ENCODE measurements at places on chromosomes 12 and 14.

GRCh38 chr14:100532154-100532861, 54.9 kb downstream of the BEGAIN start:
- peak; percentile 6 for DNase-seq

- no peak for DNase-seq
Observed at GRCh38 chr12:6074979-6075585, 49.4 kb downstream of the VWF start.

DNA sequence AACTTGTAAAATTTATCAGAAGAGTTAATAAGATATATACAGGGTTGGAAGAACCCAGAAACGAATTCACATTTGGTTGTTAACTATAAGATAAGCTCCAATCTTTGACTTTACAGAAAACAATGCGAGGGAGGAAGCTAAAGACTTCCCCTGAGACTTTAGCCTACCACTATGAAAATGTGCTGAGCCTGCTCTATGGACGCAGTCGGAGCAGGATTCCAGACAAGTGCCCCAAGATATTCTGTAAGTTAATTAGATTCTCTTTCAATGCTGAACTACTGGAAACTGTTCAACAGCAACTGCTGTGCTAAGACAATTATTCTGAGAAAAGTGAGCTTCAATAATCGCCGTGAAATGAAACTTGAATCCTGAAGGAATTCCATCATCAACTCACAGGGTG, 8.3 kb upstream of the LRRC10 start:
- DNase-seq: no peak

DNA sequence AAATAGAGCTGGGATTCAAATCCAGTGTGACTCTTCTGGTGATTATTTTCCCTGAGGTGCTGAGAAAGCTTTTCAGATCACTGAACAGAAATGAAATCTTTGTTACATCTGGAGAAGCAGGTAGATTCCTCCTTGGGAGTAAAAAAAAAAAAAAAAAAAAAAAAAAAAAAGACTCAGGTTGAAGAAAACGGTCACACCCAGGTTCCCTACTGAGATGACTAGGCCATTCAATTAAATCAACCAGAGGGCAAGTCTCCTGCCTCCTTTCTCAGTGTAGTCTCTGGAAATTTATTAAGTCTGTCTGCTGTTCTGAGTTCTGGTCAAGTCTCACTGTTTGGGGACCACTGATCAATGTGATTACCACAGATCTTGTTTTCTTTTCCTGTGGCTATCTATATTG, 24.0 kb downstream of the ARG2 start:
- no peak for DNase-seq

- peak; percentile 83 for DNase-seq
Observed at GRCh38 chr14:70027785-70028428, 148.7 kb downstream of the SMOC1 start.

DNA sequence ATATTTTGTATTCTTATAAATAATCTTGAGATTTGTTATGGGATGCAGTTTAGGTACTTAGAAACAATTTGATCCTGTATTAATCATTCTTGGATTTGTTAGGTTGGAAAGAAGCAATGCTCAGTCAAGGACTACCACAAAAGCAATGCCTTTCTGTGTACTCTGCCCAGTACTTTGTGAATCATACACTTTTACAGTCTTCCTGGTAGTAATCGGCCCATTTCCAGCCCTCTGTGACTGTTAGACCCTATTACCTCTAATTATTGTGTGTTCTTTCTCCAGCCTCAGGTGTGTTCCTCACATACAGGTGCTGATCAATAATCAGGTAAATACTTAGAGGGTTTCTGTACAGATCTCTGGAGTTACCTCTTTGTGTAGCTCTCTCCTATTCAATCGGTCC, 609.0 kb downstream of the KCNH5 start:
- no peak for DNase-seq

DNA sequence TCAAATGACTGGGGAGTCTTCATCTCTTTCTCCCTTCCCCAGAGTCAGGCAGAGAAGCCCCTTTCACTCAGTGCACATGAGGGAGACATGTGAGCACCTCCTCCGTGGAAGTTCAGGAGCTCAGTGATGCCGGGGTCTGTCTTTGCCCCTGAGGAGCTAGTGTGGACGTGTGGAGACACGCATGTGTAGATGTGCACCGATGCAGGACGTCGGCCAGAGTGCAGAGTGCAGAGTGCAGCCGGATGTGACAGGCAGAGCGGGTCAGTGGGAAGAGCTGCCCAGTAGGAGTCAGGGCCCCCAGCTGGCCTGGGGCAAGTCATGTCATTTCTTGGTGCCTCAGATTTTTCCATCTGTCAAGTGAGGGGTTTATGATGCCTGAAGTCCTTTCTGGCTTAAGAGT, 20.7 kb downstream of the TSPAN9 start:
- no peak for DNase-seq

DNA sequence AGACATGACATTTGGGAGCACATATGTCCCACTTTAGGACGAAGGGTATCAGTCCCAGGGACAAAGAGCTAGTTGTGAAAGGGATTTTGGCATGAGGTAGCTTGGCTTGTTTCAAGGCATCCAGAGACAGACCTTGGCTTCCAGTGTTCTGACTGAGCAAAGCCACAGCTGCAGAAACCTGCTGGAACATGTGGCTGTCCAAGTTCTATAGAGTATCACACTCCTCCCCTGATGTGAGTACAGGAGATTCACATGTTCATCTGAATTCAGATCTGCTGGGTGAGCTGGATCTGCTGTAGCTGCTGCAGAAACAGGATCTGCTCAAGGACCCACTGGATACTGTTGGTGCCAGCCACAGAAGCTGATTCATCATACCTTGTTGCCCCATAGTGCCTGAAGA, 10.1 kb upstream of the C14orf39 start:
- no peak for DNase-seq

GRCh38 chr14:102770147-102771123, 6.8 kb upstream of the TRAF3 start:
- no peak for DNase-seq

GRCh38 chr14:23831596-23831995, 122.0 kb upstream of the DHRS4 start:
- no peak for DNase-seq
